Spinal cord (tissue), 10 donors: ENCODE measurements at places on chromosomes 3 and 15. TPM values are rescaled to one million over a fixed set of nuclear protein-coding genes. Genes with fewer than 3 reads are reported as not detected.

The SLC22A13 gene
- total RNA-seq = 0.40 TPM

The FILIP1L gene
- total RNA-seq = 8.4 TPM

The ETV5 gene
- 19.1 TPM for total RNA-seq

The PTPRG gene
- total RNA-seq = 106 TPM

The RETNLB gene
- not detected for total RNA-seq

The RAD51 gene
- total RNA-seq = 2.5 TPM

The MOBP gene
- total RNA-seq = 433 TPM

The LMOD3 gene
- total RNA-seq = 0.50 TPM

The BCL2A1 gene
- 0.39 TPM for total RNA-seq

The FBXW12 gene
- 0.61 TPM for total RNA-seq

The RASL12 gene
- total RNA-seq = 18.8 TPM

The ACKR4 gene
- total RNA-seq = 1.1 TPM

The CYP1A2 gene
- not detected for total RNA-seq

The OR5K2 gene
- not detected for total RNA-seq
